AG08396 (cell line): ENCODE measurements at places on chromosomes 6 and 20.

GRCh38 chr20:51005214-51005613 is 17.7 kb downstream of the KCNG1 start:
- DNase-seq, result no peak

DNA sequence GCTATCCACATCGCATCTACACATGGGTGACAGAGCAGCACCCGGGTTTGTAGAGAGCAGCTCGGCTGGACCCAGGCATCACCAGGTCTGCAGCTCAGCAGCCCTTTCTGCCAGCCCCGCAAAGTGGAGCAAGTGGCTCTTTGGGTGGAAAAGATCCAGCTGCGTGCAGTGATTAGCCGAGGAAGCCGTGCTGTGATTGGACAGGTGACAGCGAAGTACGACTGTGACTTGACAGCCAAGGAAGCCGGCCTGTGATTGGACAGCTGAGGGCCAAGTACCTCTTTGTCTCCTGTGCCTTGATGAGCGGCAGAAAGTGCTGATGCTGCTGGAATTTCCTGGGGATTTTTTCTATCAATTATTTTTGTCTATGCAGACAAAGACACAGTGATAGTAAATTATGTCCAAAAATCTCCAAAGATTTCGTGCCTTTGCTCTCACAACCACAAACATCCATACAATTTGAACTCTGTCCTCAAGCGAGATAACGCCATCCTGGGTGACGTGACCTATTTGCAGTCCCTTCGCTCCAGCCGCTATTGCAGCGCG is 62.3 kb upstream of the GPR31 start:
- no peak for DNase-seq

- DNase-seq, result no peak
Measured at GRCh38 chr6:35341557-35341956, 801 bp upstream of the PPARD start.

GRCh38 chr20:47561180-47561579 is 59.5 kb downstream of the NCOA3 start:
- DNase-seq, result no peak

GRCh38 chr20:22499515-22500166 is 84.7 kb downstream of the FOXA2 start:
- no peak for DNase-seq

DNA sequence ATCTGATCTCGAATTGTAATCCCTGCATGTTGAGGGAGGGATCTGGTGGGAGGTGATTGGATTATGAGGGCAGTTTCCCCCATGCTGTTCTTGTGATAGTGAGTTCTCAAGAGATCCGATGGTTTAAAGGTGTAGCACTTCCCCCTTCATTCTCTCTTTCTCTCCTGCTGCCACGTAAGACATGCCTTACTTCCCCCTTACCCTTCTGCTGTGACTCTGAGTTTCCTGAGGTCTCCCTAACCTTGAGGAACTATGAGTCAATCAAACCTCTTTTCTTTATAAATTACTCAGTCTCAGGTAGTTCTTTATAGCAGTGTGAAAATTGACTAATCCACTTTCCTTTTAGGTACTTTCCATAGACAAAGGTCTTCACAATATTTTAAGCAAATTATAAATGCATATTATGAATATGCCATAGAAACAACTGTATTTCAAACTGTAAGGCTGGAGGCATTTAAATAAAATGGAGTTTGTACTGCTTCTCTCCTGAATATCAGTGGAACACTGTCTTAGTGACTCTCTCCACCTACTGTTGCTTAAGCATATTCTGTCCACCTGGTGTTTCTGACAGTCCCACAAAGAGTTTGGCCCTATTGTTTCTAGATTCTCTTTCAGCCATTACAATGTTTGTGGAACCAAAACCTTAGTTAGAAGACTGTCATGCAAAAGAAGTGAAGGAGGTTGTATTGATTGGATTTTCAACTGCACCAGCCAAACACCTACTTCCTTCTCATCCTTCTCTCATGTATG is 24.3 kb upstream of the IL17A start:
- DNase-seq, result no peak

GRCh38 chr6:157272866-157273755 is 50.2 kb downstream of the TMEM242 start:
- DNase-seq, result no peak

GRCh38 chr6:26234421-26235301 is 130.3 kb upstream of the BTN3A2 start:
- DNase-seq, result peak; percentile 75

DNA sequence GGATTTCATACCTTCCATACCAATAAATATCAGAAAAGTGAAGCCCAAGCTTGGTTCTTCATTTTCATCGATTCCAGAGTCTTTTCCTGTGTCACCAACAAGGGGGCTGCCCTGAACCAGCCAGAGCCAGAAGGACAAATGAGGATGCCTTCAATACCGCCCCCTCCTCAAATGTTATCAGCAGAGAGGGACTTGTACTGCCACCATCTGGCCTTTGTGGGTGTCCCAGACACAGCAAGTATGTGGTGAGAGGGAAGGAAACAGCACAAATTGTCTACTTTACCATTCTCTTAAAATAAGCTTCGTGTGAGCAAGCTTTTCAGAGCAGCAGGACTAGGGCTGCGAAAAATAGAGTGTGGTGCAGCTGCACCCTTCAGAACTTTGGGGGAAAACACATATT is 165.3 kb downstream of the SOBP start:
- DNase-seq, result no peak

GRCh38 chr6:300494-301198 is 8.4 kb downstream of the DUSP22 start:
- DNase-seq, result no peak

GRCh38 chr6:157728183-157728881 is 94.7 kb upstream of the SNX9 start:
- DNase-seq, result no peak

DNA sequence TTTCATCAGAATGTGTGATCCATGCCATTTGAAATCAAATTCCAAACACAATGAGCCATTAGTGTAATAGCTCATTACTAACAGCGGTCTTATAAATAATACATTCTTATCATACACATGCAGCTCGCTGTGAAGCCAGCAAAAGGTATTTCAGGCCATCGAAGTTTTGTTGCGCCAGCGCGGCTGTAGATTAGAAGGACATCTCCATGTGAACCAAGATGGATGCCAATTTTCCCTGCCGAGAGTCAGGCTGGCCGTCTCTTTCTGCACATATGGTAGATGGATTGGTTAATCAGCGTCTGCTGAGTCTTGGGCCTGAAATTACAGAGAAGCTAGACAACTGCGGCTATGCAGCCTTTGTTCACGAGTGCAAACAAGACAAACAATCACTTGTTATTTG is 44.1 kb downstream of the CFAP61 start:
- no peak for DNase-seq

- DNase-seq, result peak; percentile 35
Measured at GRCh38 chr6:168988801-168989200, 264.8 kb downstream of the THBS2 start.

- DNase-seq, result no peak
Measured at GRCh38 chr6:165566088-165566828, 96.8 kb downstream of the PDE10A start.
